ENCODE measurements at places on chromosomes 5 and 9.

GRCh38 chr5:158701406-158702177 lies 398.1 kb downstream of the EBF1 start:
- DNase-seq, result peak; percentile 75

GRCh38 chr9:133569891-133570690 lies 35.6 kb downstream of the ADAMTSL2 start:
- DNase-seq, result no peak

DNA sequence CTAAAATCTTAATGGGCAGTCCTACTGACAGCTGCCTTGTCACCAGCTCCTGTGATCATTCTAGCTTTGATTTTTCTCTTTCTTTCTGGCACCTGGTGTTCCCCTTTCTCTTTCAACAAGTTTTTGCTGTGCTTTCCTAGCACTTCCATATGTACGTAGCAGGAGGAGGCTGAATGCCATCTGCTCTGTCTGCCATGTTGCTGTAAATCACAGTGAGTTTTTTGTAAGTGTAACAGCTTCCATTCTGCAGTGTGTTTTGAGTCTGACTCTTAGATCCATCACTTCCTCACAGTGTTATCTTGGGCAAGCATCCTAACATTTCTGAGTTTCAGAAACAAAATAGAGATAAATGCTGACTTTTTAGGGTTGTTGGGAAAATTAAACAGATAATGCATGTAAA lies 247.9 kb downstream of the DOCK8 start:
- DNase-seq, result no peak

GRCh38 chr5:95859661-95860060 lies 37.1 kb upstream of the GLRX start:
- DNase-seq, result no peak

DNA sequence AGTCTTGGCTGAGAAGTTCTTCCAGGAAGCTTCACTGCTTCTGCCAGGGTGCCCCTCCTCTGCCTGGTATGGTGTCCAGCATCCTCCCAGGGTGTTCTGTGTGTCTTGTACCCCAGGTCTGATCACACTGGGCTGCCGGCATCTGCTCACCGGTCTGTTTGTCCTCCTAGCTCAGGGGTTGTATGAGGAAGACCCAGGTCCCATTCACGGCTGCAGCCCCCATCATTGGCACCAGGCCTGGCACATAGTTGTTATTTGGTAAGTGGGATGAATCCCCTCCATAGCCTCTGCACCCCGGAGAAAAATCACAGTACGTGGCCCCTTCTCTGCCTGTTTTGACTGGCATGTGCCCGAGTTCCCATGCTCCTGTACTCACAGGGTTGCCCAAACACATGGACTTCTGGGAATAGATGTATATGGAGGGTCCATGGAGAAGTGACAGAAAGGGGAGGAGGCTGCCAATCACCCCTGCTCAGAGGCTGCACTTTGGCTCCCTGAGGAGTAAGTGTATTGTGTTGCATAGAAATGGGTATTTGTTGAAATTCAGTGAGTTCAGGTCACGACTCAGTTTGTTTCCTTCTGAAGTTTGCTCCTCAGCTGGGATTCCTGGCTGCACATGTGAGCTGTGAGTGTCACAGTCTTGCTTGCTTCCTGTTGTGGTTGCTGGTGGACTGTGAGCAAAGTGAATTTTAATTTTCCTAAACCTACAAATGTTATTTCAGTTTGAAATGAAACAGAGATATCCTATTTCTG lies 96.2 kb downstream of the HSPA4 start:
- DNase-seq, result no peak

GRCh38 chr5:83654427-83654994 lies 66.1 kb downstream of the HAPLN1 start:
- DNase-seq, result peak; percentile 20

DNA sequence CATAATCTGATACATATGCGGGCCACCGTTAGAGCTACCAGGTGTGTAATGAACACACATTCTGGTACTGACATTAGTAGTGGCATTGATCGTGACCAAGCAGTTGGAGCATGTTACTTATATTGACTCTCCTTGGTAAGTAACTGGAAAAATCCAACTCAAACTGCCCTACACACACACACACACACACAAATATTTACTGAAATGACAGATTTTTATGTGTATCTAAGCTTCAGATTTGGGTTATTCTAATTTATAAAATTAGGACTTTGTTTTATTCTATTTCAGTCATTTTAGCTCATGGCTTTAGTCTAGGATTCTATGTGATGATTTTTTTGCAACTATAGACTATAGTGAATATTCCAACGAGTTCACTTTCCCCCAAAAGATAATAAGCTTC lies 1280.2 kb upstream of the ACO1 start:
- no peak for DNase-seq

DNA sequence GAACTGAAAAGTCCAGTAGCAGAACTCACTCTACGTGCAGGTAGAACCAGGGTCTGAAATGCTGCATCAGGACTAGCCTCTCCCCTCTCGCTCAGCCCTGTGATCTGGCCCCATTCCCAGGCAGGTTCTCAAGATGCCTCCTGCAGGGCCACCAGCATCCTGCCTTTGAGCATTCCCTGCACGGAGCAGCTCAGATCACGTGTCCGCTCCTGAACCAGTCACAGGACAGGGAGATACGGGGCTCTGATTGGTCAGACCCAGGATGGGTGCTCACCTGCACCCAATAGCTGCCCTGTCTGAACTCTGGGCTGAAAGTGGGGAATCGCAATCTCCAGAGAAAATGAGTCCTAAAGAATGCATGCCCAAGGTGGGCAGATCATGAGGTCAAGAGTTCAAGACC lies 50.8 kb downstream of the NEURL1B start:
- no peak for DNase-seq

DNA sequence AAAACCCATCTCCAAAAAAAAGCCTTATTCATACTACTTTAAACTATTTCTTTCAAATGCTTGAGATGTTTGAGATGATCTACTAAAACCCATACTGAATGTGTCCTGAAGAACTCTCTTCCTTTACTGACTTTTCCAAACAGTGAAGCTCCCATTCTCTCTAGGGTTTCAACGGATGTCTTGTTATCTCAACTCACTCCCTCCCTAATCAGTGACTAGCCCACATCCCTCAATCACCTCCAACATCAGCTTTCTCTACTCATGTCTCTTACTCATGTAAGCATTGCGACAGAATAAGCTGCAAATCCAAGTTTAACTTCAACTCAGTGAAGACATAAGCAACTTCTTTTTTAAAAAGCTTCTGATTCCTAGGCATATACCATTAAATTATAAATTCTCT lies 42.1 kb downstream of the WDR41 start:
- DNase-seq, result no peak

DNA sequence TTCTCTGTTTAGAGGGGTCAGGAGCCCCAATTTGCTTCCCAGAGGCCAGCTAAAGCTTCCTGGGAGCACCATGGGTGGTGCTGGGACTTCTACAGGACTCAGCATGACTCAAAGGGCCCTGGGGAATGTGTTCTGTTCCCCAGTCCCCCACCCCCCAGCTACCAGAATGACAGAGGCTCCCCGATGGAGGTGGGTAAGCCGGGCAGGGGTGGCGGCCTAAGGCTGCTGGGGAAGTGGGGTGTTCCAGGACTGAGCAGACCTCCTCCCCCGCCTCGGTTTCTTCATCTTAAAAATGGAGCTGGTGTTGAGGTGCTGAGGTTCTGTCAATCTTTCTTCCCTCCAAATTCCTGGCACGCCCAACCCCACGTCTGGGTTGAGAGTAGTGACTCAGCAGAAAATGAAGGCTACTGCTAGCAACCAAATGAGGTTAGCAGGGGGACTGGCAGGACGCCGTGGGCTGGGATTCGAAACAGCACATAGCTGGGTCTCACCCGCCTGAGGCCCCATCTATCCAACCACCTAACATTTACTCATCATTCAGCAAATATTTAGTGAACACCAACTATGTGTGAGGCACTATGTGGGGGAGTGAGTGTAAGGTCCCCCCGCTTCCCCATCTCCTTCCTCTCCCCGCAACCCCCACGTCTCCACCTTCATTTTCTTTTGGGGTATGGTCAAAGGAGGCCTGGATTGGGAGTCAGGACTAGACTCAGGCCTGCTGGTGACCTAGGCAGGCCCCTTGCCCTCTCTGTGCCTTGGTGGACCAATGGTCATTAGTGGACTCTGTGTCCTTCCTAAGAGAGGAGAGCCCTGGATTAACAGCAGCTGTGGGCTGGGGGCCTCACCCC lies 50.2 kb downstream of the C9orf50 start:
- DNase-seq, result peak; percentile 79

DNA sequence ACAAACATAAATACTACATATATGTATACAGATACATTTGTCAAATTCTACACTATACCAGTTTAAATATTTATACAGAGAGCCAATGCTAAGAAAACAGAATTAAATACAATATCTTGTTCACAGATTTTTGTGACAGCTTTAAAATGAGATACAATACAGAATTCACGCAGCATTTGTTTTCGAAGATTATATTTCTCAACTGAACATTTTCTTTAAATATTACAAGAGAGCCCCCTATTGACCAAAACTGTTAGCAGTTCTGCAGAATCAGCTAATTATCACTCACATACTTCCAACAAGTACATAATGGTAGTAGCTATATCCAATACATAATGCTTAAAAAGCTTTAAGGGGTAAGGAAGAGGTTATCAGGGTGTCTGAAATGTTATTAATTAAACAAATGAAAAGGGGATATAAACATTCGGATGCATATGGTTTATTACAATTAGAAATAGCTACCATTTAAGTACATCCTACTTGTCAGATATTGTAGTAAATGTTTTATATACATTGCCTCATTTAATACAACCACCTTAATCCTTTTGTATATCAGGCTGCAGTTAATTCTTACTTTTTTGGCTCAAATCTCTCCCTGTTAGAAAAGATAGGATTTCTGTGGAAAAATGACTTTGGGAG lies 31.7 kb downstream of the ZDHHC21 start:
- peak; percentile 19 for DNase-seq

DNA sequence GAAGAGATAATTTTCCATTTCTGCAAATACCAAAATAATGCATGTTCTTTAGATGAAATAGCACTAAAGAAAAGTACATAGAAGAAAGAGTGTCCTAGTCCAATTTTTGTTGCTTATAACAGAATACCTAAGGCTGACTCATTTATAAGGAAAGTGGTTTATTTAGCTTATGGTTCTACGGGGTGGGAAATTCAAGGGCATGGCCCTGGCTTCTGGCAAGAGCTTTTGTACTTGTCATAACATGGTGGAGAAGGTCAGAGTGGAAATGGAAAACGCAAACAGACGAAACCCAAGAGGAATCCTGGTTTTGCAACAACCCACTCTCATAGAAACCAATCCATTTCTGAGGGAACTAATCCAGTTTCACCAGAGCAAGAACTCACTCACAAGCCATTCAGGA lies 283.7 kb downstream of the CSNK1G3 start:
- DNase-seq, result no peak

DNA sequence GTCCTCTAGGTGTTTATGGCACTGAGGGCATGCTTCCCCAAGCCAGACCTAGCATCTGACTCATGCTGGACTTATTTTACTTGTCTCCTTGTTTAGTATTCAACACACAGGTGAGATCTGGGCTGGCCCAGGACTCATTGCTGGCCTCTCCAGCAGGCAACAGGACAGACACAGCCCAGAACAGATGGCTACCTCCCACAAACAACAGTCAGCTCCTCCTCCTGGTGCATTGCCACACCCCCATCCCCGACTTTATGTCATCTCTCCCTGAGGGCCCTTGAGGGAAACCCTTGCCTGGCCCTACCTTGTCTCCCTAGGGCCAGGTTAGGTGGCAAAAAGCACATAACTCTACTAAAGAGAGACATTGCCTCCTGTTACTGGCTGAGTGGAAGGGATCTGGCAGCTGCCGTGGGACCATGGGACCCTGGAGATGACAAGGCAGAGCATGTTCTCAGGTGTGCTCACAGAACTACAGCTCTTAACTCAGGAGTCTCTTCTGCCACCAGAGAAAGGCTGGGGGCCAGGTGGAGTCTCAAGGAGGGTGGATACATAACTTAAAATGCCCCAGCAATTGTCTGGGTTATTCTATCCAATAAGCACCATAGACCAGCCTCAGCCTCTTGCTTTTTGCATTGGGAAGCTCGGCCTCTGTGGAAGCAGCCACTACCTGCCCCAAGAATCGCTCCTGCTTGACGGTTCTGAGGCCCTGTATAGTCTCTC lies 2.3 kb downstream of the ACSL6 start:
- DNase-seq, result no peak

- DNase-seq, result no peak
Measured at GRCh38 chr5:161340012-161340411, 206.5 kb downstream of the GABRB2 start.

DNA sequence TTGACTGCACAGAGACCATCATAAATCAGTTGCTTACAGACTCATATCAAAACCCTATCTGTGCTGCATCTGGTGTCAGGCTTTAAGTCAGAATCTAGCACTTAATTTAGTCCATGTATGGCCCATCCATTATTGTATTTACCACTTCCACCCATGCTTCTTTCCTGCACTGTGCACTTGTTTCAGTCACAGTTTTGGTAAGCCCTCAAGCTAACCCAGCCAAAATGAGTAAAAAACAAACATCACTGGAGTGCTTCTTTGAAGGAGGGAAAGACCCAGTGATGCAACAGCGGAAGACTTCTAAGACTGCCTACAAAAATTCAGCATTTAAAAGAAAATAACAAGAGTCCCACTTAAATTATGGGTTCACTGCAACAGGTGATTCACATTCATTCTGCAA lies 69.0 kb downstream of the FGF10 start:
- DNase-seq, result no peak

DNA sequence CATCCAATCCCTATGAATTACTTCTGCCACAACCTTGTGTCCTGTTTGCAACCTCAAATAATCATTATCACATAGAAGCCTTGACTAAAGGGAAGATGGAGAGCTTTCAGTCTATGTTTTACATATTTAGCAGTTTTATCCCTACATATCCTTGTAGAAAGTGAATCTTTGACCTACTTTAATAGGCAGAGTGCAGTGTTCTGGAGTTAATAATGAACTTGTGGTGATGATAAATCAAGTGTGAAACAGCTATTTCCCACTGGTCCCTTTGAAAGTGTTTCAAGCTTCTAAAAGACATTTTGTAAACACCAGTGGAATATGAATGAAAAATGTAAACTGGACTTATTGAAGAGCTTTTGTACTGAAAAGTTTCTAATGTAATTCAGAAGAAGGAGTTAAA lies 406.7 kb downstream of the GABRG2 start:
- DNase-seq, result no peak

- DNase-seq, result peak; percentile 42
Measured at GRCh38 chr5:80860924-80861613, 99.1 kb upstream of the RASGRF2 start.

- DNase-seq, result no peak
Measured at GRCh38 chr5:178993236-178993765, 1.8 kb downstream of the GRM6 start.

GRCh38 chr9:37464426-37465248 lies 613 bp downstream of the ZBTB5 start:
- peak; percentile 81 for DNase-seq

- no peak for DNase-seq
Measured at GRCh38 chr5:42666869-42667268, 89.7 kb upstream of the CCDC152 start.

GRCh38 chr9:33858423-33858822 lies 41.5 kb downstream of the UBE2R2 start:
- DNase-seq, result no peak

Data from AG20443 (cell line).